ENCODE measurements at places on chromosomes 7 and 10.

DNA sequence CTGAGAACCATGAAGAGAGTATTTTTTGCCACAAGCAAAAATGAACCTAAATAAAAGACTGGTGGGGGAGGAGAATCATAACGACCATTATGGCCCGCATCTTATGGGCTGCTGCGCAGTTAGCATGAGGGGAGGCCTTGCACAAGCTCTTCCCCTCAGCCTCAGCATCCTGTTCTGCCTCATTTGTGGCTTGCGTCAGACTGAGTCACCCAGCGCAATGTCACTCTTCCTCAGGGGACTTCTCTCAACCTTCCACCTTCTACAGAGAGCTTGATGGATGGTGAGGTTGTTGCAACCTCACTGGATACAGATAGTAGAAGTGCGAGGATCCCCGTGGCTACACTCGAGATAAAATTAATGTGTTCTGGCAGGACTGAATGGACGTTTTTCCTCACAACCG, 16.8 kb upstream of the GPR15LG start:
- no peak for DNase-seq

DNA sequence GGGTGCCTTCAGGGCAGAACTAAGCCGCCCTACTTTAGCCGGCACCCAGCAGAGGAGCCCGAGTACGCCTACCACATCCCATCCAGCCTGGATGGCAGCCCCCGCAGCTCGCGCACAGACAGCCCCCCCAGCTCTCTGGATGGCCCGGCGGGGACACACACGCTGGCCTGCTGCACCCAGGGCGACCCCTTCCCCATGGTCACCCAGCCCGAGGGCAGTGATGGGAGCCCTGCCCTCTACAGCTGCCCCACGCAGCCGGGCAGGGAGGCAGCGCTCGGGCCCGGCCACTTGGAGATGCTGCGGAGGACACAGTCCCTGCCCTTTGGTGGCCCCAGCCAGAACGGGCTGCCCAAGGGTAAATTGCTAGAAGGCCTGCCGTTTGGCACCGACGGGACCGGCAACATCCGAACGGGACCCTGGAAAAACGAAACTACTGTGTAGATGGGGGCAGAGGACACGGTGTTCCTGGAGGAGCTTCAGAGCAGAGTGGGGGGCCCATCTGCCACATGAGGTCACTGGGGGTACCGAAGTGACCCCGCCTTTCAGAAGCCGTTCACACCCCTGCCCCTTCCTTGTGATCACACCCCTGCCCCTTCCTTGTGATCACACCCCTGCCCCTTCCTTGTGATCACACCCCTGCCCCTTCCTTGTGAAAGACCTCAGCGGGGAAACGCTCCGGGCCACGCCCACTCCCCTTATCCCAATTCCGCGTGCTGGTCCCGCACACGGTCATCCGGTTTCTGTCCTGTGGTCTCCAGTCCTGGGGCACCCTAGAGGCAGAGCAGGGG, 30.8 kb upstream of the KNDC1 start:
- DNase-seq, result no peak

DNA sequence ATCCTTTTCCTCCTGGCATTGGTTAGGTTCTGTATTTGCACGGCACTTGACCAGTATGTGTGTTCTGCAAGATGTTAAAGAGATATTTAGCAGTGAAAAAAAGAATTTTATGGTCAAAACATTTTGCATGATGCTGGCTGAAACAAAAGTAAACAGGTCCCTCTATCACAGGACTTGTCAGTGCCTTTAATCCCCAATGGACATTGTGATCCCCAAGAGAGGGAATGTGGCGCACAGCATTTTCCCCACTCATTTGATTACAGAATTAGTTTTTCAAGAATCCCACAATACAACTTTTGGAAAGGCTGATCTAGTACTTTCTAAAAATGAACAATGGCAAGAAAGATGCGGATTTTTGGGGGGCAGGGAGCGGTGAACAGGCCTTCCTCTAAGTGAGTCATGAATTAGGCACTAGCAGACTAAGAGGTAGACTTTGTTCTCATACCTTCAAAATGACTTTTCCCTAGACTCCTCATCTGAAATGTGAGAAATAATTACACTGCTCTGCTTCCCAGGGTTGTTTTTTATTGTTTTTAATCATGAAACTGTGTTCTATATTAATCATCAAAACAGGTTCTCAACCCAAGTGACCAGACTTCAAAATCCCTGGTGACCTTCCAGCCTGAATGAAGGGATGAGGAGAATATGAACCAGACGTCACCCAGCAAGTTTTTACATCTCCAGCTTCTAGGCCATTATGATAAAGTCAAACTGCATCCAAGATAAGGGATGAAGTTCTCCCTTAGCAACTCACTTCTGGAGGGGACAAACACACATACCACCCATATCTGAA, 8.6 kb downstream of the FBXW4 start:
- DNase-seq, result no peak

GRCh38 chr10:75127471-75127870, 16.0 kb downstream of the SAMD8 start:
- DNase-seq, result no peak

- no peak for DNase-seq
Observed at GRCh38 chr10:13000431-13000830, 1.1 kb downstream of the CCDC3 start.
